ENCODE measurements at places on chromosomes 11 and 22.
A peak's percentile ranks its signal among the peaks of the same experiment; 100 is the strongest.

- no peak for DNase-seq
Measured at GRCh38 chr11:107385361-107385981, 72.2 kb downstream of the CWF19L2 start.

DNA sequence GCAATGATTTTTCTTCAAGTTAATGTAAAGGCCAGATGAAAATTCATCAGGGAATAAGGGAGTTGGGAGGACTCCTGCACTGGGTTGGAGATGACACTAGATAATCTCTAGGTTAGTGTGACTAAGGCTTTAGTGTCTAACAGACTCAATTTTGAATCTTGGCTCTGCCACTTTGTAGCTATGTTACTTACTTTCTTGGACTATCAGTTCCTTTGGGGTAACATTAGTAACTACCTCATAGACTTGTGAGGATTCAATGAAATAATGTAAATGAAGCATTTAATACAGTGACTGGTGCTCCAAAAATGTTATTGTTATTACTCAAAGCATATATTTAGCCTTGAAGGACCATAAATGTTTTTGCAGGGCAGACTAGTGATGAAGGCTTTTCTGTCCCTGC, 9.6 kb upstream of the CCDC89 start:
- DNase-seq = no peak

DNA sequence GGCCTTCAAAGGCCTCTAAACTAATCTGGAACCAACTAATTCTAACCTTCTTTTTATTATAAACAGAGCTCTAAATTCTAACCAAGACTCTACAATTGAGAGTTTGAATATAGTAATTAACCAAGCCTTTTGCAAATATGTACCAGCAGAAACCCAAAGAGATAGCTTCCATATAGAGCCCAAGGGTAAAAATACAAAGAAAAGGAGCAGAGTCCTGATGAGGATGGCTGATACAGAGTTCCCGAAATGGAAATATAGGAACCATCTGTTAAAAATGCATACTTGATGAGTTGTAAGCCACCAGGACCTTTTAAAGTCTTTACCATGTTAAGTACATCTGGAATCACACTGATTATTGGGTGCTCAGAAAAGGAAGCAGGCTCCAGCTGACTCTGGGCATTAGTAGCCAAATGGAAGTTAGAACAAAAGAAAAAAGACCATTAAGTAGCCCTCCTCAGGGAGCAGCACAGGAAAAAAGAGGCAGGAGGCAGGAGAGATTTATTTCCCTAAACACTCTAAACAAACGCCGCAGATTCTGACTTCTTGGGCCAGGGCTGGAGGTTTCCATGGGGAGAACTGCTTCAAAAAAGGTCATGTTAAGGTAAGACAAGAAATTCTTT, 463.1 kb upstream of the FAT3 start:
- no peak for DNase-seq

GRCh38 chr11:83656796-83657330, 370.7 kb upstream of the CCDC90B start:
- DNase-seq = no peak

DNA sequence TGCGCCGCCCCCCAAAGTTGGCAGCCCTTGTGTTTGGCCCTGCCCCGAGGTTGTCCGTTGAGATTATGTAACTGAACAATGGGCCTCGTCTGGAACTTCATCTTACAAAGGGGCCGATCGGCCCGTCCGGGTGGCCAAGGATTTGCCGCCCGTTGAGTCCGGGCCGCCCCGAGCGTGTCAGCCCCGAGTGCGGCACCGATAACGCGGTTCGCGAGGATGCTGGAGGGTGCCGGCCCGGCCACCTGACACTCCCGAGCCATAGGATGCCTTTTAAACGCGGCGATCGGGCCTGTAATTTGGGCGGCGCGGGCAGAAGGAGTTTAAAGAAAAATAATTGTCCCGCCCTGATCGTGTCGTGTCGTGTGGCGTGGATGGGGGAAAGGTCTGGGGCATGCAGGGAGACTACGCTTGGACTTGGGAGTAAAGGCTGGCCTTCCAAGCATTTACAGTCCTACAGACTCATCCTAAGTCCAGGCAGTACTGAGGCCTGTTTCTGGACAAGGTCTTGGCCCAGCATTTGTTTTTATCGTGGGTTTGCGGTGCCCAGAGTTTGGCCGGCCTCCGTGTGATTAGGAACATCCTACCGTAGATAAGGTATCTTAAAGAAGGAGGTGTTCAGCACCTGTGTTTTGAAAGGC, 1.3 kb downstream of the WEE1 start:
- DNase-seq = no peak

DNA sequence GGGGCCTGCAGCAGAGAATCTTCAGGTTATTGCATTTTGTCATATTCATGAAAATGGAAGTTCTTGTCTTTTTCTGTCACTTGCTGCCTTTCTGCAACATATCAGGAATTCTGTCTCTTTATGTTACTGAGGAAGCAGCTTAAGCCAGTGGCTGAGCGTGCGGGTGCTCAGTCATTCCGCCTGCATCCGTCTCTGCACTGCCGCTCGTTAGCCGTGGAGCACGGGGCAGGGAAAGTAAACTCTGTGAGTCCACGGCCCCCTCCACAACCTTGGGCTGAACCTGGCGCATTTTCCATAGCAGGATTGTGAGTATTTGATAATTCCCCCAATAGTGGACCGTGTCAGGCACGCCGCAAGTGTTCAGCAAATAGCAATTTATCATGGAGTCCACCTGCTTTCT, 1007.7 kb downstream of the BRD1 start:
- DNase-seq = no peak

GRCh38 chr11:74412733-74413359, 14.6 kb upstream of the PGM2L1 start:
- no peak for DNase-seq

- DNase-seq = no peak
Measured at GRCh38 chr11:88689548-88690240, 352.2 kb upstream of the CTSC start.

GRCh38 chr11:112555491-112556364, 295.1 kb upstream of the PLET1 start:
- DNase-seq = peak; percentile 5

- no peak for DNase-seq
Measured at GRCh38 chr11:48058064-48058463, 77.7 kb downstream of the PTPRJ start.

DNA sequence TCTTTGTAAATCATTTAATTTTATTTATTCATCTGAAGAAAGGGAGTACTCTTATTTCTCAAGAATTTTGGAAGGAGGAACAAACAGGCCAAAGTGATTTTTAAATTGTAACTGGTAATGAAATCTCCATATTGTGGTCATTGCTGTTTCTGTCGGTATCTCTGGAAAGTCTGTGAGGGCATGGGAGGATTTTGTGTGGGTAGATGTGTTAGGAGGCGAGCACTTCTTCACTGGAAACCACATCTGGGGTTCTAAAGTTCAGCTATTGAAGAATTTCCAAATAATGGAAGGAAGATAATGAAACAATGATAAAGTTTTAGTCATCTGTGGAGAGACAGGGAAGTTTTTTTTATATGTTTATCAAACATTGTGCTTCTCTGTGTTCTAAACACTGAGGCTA, 6.6 kb downstream of the TRIM34 start:
- DNase-seq = no peak

DNA sequence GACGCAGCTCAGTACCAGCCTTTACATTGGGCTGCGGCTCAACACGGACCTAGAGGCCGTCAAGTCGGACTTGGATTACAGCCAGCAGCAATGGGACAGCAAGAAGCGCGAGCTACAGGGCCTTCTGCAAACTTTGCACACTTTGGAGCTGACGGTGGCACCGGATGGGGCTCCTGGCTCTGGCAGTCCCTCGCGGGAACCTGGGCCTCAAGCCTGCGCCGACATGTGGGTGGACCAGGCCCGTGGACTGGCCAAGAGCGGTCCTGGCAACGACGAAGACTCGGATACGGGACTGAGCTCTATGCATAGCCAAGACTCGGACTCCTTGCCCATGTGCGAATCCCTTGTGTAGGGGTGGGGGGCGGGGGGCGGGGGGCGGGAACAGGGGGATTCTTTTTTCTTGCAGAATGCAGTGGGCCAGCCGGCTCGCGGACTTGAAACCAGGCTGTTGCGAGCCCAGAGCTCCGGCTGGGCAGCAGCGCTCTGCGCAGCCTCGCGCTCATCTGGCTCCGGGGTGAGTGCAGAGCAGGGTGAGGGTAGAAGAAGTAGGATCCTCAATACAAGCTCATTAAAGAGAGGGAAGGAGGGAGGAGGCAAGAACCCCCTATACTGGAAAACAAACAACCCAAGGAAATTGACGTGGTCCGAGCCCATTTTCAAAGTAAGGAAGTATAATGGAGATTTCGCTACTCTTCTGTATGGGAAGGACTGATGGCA, 1.8 kb downstream of the RASSF10 start:
- no peak for DNase-seq

- no peak for DNase-seq
Measured at GRCh38 chr11:765025-765801, 12.1 kb downstream of the GATD1 start.

GRCh38 chr22:37357446-37358075, 69.7 kb downstream of the ELFN2 start:
- no peak for DNase-seq

GRCh38 chr22:43173976-43174720, 12.8 kb downstream of the TTLL12 start:
- no peak for DNase-seq

DNA sequence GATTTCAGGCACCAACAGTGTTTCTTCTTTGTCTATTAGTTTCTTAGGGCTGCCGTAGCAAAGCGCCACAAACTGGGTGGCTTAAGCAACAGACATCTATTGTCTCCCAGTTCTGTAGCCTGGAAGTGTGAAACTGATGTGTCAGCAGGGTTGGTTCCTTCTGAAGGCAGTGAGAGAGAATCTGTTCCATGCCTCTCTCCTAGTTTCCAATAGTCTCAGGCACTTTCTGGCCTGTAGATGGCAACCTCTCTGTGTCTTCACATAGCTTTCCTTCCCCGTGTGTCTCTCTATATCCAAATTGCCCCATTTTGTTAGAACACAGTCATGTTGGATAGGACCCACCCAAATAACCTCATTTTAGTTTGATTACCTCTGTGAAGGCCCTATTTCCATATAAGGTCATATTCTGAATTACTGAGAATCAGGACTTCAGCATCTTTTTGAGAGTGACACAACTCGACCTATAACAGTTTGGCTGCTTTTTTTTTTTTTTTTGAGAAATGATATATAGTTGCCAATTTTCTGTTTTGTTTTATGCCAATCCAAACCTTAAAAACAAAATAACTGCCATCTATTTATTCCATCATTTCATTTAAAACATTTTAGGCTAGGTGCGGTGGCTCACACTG, 108.2 kb downstream of the SLC36A4 start:
- peak; percentile 3 for DNase-seq

- no peak for DNase-seq
Measured at GRCh38 chr11:1967641-1968225, 20.6 kb downstream of the MRPL23 start.

Data from GM12864 (cell line).